ENCODE measurements at places on chromosomes 7 and 10. TPM values are rescaled to one million over a fixed set of nuclear protein-coding genes. Genes with fewer than 3 reads are reported as not detected.

GRCh38 chr10:71804077-71804476, 30.8 kb upstream of the VSIR start:
- DNase-seq = no peak

GRCh38 chr7:152158801-152159587, 133.5 kb downstream of the GALNT11 start:
- DNase-seq = no peak

GRCh38 chr7:142469696-142470543, 212.1 kb upstream of the PRSS58 start:
- DNase-seq = no peak

DNA sequence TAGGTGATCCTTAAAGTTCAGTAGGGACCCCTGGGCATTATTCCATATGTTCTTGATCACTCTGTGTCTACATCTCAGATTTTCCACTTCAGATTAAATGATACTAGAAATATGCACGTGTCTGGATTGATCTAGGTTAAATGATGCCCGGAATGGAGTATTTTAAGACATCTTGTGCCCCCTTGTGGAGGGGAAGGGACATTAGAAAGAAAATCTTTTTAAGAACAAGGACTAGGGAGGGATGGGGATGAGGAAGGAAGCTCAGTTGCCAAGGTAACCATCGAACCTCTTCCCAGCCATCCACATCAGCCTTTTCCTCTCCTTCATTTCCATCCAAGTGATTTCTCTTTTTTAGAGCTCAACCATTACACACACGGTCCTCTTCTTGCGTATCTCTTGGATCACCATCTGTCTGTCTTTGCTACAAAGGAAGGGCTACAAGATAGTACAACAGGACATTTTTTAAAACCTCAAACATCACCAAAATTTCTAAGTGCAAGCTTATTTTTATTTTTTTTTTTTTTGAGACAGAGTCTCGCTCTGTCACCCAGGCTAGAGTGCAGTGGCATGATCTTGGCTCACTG, 40.5 kb downstream of the PRSS2 start:
- DNase-seq = no peak

DNA sequence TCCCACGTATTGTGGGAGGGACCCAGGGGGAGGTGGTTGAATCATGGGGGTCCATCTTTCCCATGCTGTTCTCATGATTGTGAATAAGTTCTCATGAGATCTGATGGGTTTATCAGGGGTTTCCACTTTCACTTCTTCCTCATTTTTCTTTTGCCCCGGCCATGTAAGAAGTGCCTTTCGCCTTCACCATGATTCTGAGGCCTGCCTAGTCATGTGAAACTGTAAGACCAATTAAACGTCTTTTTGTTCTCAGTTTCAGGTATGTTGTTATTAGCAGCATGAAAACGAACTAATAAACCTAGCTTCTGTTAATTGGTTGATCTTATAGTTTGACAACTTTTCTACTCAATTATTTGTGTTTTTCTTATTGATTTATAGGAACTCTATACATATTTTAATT, 206.3 kb downstream of the NXPH1 start:
- DNase-seq = no peak

GRCh38 chr10:49678827-49679479, 498 bp upstream of the C10orf53 start:
- no peak for DNase-seq

CACNB2 gene
- 42.0 TPM for total RNA-seq

CFAP70 gene
- total RNA-seq = 1.6 TPM

SPAM1 gene
- 0.46 TPM for total RNA-seq
